ENCODE measurements at places on chromosomes 3 and 15.

DNA sequence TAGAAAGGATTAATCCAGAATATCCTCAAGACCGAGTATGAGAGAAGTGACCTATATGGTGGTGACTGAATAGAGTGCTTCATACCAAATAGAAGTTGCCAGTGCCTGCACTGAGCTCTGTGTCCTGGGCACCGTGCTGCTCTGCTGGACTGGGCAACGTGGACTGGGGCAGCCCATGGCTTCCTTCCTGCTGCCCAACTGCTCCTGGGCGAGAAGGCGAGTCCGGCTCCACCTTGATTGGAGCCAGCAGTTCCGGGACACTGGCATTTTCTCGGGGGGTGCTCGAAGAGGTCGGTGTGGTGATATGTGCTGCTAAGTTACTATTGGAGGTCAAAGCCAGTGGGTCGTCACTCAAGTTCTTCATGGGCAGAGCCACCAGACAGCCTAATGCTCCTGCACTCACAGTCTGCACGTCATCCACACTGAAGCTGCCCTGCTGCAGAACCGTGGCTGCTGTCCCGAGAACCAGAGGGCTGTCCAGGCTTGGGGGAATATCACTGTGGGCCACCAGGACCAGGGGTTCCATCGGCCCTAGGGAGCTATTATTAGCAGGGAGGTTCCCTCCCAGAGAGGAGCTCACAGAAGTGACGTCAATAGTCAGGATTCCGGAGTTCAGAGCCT is 14.1 kb downstream of the ZXDC start:
- DNase-seq, result peak; percentile 15
- H3K4me1 ChIP-seq, result peaks cover 10% of the 10 kb centered on the region
- H3K4me3 ChIP-seq, result no peak overlapping the region
- H3K27me3 ChIP-seq, result no peaks in the 10 kb centered on the region
- H3K27ac ChIP-seq, result peak overlapping the region; percentile 44

DNA sequence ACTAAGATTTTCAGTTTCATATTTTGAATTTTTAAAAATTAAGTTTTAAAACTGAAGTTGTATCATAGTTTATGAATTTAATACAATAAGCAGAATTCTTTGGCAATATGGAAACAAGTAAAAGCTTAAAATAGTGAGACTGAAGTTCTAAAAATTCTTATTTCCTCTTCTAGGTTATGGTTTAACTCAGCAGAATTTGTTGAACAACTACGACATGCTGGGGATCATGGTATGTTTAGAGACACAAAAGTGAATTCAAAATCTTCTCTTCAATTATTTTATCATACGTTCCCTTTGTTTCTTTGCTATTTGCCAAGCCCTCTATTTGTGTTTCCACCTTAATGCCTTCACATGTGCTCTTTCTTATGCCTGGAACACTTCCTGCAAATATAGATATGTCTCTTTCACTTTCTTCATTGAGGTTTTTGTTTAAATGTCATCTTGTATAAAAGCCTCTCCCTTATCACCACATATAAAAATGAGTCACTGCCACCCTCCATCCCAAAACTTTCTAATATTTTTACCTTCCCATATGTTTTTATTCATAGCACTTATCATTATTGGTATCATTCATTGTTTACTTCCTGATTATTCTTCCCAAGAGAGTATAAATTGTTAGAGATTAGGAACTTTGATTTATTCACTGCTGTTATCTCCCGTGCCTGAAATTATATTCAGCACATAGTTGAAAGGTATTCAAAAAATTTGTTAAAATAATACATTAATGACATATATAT is 6.4 kb downstream of the SUCNR1 start:
- peaks cover 4% of the 10 kb centered on the region for H3K27me3 ChIP-seq
- H3K4me3 ChIP-seq, result no peak overlapping the region
- H3K4me1 ChIP-seq, result peaks cover 15% of the 10 kb centered on the region
- peak overlapping the region; percentile 55 for H3K27ac ChIP-seq
- H3K36me3 ChIP-seq, result no peaks in the 10 kb centered on the region

DNA sequence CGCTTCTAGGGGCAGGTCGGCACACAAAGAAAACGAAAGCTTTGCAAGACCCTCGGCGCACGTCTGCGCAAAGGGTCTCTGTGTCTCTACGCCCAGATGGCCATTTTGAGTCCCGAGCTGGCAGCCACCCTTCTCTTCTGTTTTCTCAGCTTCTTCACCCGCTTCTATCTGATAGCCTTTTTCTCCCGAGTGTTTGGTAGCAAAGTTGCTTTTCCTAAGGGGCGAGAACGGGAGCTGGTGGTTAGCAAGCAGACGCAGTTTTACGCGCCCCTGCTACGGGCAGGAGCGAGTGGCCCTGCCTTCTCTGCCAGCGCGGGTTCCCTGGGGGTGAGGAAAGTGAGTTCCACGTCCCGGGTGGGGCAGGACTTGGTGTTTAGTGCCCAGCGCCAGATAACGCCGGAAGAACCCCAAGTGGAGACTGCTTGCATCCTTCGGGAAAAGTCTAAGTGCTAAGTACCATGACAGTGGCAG is 2.9 kb upstream of the MKRN2 start:
- H3K27me3 ChIP-seq, result peaks cover 36% of the 10 kb centered on the region
- peak; percentile 51 for DNase-seq
- peaks cover 30% of the 10 kb centered on the region for H3K4me1 ChIP-seq
- peaks cover 9% of the 10 kb centered on the region for H3K36me3 ChIP-seq
- no peak overlapping the region for H3K27ac ChIP-seq
- peak overlapping the region; percentile 86 for H3K4me3 ChIP-seq

DNA sequence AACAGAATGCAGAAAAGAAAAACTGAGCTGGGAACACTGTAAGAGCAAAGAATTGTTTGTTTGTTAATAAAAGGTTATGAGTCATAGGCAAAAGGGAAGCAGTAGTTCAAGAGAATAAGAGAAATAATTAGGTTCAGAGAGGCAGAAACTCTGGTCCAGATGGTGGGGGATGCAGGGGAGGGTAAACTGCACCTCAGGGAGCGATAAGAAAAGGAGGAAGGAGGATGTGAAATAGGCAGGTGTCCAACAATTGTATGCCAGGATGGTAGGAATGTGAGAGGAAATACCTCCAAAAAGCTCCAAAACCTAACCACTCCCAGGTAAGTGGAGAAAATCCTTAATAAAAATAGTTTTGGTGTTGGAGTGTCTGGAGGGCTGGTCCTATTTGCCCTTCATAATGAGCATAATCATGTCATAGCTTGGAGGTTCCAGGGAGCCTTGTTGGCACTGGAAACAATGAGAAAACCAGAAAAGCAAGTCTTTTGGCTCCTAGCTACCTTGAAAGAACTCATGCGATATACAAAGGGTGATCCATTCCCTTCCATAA is 405.4 kb upstream of the TBL1XR1 start:
- no peak overlapping the region for H3K4me3 ChIP-seq
- peak overlapping the region; percentile 14 for H3K27ac ChIP-seq
- H3K27me3 ChIP-seq, result no peaks in the 10 kb centered on the region
- no peak for DNase-seq

- no peak overlapping the region for H3K4me3 ChIP-seq
- H3K27ac ChIP-seq, result no peak overlapping the region
- H3K27me3 ChIP-seq, result no peaks in the 10 kb centered on the region
- DNase-seq, result no peak
- peaks cover 60% of the 10 kb centered on the region for H3K36me3 ChIP-seq
- H3K4me1 ChIP-seq, result peaks cover 68% of the 10 kb centered on the region
Observed at GRCh38 chr3:63949005-63949404, 36.8 kb upstream of the SCAANT1 start.

DNA sequence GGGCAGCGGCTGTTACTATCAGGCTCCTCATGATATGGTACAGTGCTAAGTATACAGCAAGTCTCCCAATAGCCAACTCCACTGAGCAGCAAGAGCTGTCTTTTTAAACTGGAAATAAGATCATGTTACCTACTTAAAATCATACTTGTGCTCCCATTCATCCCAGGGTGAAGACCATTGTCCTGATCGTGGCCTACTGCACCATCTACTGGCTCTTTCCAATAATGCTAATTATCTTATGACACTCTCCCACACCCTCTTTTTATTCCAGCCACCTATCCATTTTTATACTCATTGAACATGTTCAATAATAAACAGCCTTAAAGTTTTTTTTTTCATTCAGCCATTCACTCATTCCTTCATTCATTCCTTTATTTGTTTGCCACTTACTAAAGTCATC is 117.7 kb downstream of the GBE1 start:
- peaks cover 11% of the 10 kb centered on the region for H3K36me3 ChIP-seq
- no peak overlapping the region for H3K27ac ChIP-seq
- no peaks in the 10 kb centered on the region for H3K4me1 ChIP-seq
- DNase-seq, result no peak
- no peak overlapping the region for H3K4me3 ChIP-seq

- H3K4me1 ChIP-seq, result peaks cover 2% of the 10 kb centered on the region
- no peak overlapping the region for H3K27ac ChIP-seq
- no peak overlapping the region for H3K4me3 ChIP-seq
- H3K27me3 ChIP-seq, result peaks cover 39% of the 10 kb centered on the region
Observed at GRCh38 chr3:13296662-13297061, 123.5 kb downstream of the NUP210 start.

DNA sequence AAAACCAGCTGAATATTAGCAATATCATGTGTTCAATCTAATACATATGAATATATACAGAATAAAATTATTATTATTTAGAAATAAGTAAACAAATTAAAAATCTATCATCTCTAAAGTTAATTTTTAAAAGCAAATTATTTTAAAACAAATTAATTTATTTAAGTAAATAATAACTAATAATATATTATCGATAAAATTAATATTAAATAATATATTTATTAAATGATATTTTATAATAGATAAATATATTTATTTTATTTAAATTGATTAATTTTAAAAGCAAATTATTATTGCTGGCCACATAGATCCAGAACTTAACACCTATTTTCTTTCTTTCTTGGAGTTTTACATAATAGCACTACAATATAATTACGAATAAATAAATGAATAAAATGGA is 22.2 kb downstream of the RTP3 start:
- H3K27me3 ChIP-seq, result no peaks in the 10 kb centered on the region
- no peak overlapping the region for H3K4me3 ChIP-seq
- no peak for DNase-seq
- H3K36me3 ChIP-seq, result no peaks in the 10 kb centered on the region
- no peak overlapping the region for H3K27ac ChIP-seq

DNA sequence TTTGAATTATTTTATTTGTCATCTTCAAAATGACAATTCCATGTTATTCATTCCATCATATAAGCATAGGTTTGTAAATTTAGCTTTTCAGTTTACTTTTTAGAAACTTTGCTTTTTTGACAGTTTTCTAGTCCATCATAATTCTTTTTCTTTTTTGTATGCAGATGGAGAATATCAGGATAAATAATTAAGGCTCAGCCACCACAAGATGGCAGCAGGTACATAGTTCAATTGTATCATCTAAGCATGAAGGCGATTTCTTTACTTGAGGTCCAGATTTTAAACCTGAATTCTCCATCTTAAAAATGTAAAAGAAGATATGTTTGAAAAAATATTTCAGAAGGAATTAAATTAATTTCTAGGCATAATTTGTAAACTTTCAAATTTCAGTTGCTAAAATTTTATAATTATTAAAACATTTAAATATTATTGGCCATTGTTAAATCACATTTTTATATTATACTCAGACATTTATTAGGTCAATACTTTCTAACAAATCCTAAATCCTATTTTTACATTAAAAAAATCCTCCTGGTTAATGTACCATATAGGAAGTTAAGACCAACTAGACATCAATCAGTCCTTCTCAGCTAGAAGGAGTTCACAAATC is 15.1 kb downstream of the PLSCR5 start:
- H3K36me3 ChIP-seq, result no peaks in the 10 kb centered on the region
- no peak overlapping the region for H3K4me3 ChIP-seq
- no peak overlapping the region for H3K27ac ChIP-seq
- no peak for DNase-seq

GRCh38 chr15:50183112-50183794 is 1.3 kb downstream of the SLC27A2 start:
- H3K27me3 ChIP-seq, result peaks cover 55% of the 10 kb centered on the region
- H3K4me3 ChIP-seq, result peak overlapping the region; percentile 89
- peak overlapping the region; percentile 61 for H3K27ac ChIP-seq
- H3K36me3 ChIP-seq, result peaks cover 7% of the 10 kb centered on the region
- DNase-seq, result peak; percentile 51

DNA sequence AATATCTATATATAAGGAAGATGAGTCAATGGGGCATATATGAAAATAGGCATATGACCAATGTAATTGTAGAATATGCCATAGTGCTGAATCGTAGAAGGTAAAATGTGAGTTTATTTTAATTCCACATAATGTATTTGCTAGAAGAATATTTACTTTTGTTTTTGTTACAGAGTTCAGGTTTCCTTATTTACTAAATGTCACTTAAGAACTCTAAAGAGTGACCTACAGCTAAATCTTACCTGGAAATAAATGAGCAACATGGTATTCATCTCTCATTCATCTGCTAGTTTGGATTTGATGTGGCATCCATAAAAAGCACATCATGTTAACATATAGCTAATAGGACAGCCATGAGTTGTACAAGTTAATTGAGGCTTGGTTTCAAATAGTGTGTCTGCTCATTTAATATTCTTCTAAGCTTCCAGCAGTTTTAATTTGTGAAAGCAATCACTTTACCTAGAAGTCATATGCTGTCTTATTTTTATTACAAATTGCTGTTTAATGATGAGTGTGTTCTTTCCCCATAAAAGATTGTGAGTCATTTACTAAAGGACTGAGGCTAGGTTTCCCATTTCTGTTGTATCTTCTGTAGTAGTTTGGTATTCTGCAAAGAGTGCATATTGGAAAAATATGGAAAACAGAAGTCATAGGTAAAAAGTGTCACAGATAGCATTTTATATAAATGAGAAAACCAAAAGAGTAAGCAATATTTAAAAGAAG is 222.1 kb upstream of the POU1F1 start:
- H3K27ac ChIP-seq, result no peak overlapping the region
- H3K4me1 ChIP-seq, result no peaks in the 10 kb centered on the region
- no peaks in the 10 kb centered on the region for H3K27me3 ChIP-seq
- H3K36me3 ChIP-seq, result no peaks in the 10 kb centered on the region

DNA sequence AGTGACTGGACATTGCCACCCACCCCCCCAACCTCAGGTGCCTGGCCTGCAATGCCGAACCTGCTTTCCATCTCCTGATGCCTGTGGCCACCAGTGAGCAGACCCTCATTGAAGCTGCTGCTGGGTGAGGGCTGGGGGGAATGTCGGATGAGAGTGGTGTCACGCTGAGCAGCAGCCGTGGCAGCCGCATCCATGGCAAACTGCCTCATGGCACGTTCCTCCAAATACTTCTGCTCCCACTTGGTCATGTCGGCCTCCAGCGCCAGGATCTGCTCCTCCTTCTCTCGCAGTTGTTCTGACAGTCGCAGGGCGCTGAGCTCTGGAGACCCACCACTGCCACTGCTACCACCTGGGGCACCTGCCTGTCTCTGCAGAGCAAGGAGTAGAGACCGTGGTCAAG is 14.2 kb downstream of the AMOTL2 start:
- no peak overlapping the region for H3K4me3 ChIP-seq
- no peaks in the 10 kb centered on the region for H3K36me3 ChIP-seq
- peaks cover 18% of the 10 kb centered on the region for H3K4me1 ChIP-seq
- no peak overlapping the region for H3K27ac ChIP-seq

- peaks cover 38% of the 10 kb centered on the region for H3K4me1 ChIP-seq
- peaks cover 46% of the 10 kb centered on the region for H3K36me3 ChIP-seq
- peak overlapping the region; percentile 99 for H3K27ac ChIP-seq
- H3K27me3 ChIP-seq, result no peaks in the 10 kb centered on the region
- H3K4me3 ChIP-seq, result peak overlapping the region; percentile 98
Observed at GRCh38 chr3:3125977-3126376, 763 bp upstream of the TRNT1 start.

GRCh38 chr3:78497021-78497420 is 1270.8 kb downstream of the ROBO1 start:
- no peaks in the 10 kb centered on the region for H3K27me3 ChIP-seq
- H3K27ac ChIP-seq, result no peak overlapping the region
- H3K36me3 ChIP-seq, result no peaks in the 10 kb centered on the region
- H3K4me3 ChIP-seq, result no peak overlapping the region

All from activated T-cell treated with anti-CD3 and anti-CD28 coated beads, Interleukin-2, amount 50 U/mL, for 24 hours (primary cell).